ENCODE measurements at places on chromosomes 7 and 10.

DNA sequence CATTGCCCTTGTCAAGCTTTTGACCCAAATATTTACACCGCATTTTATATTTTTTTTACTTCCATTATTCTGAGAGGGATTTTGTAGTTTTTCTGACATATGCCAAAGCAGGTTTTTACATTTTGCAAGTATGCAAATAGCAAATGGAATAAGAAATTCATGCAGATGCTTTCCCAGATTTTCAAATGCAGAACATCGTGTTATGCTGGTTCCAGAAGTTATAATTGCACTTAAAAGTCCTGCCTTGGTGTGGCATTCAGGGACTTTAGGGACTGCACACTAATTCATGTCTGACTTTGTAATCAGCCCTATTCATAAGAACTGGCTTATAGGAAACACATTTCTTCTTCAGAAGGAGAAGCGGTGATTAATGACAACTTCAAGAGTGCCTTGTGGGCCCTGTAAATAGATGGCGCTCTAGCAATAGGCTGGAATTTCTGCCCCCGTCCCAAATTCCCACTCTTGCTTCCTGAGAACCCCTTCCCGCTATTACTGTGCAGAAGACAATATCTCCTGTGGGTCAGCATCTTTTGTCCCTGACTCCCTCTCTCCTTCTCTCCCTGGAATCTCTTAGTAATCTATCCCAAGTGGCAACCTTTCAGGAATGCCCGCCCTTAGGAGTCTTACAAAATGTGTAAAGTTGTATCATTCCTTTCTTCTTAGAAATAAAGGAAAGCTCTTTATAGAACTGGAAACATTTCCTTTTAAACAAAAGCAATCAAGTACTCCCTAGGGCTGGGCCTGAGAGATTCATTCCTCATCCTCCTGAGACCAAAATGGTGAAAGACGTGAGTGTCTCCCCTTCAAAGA lies 264.0 kb downstream of the INHBA start:
- no peak for DNase-seq

DNA sequence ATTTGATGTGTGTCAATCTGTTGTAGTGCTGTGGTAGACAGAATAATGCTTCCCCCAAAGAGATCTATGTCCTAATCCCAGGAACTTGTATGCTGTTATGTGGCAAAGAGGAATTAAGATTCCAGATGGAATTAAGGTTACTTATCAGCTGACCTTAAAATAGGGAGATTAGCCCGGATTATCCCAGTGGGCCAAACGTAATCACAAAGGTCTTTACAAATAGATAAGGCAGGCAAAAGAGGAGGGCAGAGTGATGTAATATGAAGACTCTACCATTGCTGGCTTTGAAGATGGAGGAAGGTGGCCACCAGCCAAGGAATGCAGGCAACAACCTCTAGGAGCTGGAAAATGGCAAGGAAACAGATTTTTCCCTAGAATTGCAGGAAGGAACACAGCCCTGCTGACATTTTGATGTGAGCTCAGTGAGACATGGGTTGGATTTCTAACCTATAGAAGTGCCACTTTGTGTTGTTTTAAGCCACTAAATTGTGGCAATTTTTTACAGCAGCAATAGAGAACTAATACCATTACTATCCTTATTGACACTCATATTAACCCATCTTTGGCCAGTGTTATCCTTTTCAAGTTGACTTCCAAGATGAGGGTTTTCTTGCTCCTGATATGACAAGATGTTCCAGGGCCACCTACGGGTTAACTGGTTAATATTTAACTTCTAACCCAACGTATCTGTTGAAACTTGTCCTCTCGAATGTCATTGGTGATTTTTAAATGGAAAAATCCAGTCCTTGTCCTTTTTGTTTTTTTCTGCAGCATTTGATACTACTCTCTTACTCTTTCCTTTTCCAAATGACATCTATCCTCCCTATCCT lies 29.3 kb downstream of the CYCS start:
- DNase-seq = no peak

DNA sequence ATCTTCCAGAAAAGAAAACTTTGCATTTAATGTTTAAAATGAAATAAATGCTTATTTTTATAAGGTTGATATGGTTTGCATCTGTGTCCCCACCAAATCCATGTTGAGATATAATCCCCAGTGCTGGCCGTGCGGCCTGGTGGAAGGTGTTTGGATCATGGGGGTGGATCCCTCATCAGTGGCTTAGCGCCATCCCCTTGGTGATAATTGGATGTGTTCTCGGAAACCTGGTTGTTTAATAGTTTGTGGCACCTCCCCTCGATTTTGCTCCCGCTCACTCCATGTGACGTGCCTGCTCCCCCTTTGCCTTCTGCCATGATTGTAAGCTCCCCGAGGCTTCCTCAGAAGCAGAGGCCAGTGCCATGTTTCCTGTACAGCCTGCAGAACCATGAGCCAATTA lies 2.4 kb upstream of the MTPAP start:
- no peak for DNase-seq

- DNase-seq = no peak
These were observed 3.9 kb downstream of the FAM241B start for GRCh38 chr10:69633673-69634635.

DNA sequence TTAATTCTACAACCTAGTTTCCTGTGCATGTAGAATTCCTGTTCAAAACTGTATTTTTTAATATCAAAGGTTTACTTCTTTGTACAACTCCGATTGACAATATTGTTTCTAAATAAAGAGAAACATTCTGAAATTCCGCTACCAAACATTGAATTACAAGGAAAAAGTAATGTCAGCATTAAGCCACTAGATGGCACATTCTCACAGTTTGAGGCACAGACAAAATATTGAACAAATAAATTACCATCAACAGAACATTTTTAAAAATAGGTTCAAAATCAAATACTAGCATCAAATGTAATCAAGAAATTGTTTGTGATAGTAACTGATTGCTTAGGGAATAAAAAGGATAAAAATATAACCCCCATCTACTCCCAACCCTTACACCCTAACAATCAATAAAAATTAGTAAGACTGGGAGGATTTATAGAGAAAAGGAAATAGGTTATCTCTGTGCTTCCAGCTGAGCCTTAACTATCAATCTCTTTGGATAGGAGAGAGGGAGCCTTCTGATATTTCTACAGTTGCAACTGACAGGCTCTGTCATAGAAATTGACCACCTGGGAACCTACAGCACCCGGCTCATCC lies 86.6 kb upstream of the C7orf33 start:
- no peak for DNase-seq

DNA sequence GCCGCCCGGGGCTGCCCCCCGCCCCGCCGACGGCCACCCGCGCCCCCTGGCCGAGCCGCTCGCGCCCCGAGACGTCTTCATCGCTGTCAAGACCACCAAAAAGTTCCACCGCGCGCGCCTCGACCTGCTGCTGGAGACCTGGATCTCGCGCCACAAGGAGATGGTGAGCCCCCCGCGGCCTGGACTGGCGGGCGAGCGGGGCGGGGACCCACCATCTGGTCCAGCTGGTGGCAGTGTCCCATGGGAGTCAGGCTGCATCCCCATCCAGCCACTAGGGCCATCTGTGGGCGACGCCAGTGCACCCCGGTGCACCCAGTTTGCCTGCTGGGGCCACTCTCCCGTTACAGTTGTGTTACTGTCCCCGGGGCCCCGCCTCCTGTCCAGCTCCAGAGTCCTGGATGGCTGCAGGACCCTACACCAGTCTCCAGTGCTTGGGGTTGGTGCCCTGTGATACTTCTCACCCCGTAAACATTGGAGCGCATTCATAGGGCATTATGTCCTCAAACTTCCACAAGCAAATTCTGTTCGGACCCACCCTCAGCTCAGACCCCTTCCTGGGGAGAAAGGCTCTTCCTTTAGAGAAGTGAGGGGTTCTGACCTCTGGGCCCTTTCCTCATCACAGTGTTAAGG lies 672 bp downstream of the LFNG start:
- no peak for DNase-seq

- DNase-seq = no peak
These were observed 109.2 kb downstream of the EPC1 start for GRCh38 chr10:32237644-32238345.

GRCh38 chr10:96834120-96834519 lies 2.0 kb downstream of the LCOR start:
- DNase-seq = no peak

GRCh38 chr7:49030221-49030620 lies 105.9 kb downstream of the CDC14C start:
- DNase-seq = no peak

DNA sequence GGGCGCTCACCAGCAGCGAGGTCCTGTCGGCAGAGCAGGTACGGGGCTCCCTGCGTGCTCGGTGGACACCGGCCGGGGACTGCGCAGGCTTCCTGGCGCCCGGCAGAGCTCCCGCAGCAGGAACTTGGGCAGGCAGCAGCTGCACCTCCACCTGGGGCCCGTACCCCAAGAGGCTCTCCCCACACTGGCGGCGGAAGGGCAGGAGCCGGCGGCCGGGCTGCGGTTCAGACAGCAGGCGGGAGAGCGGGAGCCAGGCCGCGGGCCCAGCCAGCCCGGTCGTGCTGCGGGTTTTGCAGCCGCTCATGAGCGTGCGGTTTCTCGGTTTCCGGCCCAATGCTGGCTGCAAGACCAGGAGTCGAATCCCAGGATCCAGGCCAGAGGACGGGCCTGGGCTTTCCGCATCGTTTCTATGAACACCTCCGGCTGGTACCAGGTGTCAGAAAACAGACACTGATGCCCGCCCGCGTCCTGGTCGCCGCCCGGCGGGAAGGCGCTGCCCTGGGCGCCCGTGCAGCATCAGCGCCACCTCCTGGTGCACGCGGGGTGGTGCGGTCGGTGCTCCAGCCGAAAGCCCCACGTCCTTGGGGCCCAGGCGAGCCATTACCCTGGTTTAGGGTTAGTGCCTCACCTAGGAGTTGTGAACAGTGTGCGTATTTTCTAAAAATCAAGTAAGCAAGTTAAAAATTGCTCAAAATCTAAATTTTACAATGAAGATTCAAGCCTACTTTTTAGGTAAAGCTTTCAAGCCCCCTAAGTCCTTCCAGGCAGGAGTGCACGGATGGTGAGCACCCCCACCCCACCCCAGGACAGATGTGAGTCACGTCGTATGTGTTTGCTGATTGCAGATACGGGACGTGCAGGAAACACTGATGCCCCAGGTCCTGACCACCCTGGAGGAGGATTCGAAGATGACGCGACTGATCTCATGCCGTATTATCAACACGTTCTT lies 47.4 kb upstream of the PRKAR1B start:
- DNase-seq = peak; percentile 60

DNA sequence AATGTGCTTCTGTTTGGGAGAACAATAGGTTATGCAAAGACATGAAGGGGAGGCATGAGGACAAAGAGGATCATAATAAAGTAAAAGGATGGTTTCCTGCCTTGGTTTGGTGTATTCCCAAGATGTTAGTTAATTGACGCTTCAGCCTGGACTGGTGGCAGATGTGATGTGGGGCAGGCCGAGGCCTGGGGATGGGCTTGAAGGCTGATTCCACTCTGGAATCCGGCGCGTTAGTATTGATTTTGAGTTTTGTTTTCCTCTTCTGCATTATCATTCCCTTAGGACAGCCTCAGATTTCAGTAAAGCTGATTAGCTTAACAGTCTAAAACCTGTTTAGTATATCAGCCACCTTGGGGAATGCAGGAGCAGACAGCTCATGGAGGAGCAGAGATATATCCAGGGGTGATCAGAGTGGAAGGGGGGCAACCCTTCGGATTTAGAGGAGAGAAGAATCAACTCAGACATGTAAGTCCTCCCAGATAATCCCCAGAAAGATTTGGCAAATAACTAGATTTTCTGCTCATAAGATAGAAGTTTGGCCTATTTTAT lies 159.8 kb upstream of the MTPN start:
- DNase-seq = no peak

GRCh38 chr10:27531336-27531847 lies 27.3 kb downstream of the RAB18 start:
- DNase-seq = no peak

DNA sequence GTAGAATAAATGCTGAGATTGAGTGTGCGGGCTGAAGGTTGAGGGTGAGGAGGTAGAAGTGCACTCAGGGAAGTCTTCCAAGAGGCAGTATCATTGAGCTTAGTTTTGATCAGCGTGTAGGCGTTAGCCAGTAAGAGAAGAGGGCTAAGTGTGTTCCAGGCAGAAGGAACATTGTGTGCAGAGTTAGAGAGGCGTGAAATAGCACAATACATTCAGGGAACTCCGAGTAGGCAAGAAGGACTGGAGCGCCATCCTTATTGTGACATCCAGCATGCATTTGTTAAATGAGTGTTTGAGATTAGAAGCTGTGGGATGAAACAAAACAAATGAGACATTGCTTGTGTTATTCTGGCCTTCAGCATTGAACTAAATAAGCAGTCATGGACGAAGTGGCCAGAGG lies 140.9 kb upstream of the MKLN1 start:
- no peak for DNase-seq

GRCh38 chr10:126171555-126171954 lies 216.7 kb downstream of the ADAM12 start:
- DNase-seq = no peak

DNA sequence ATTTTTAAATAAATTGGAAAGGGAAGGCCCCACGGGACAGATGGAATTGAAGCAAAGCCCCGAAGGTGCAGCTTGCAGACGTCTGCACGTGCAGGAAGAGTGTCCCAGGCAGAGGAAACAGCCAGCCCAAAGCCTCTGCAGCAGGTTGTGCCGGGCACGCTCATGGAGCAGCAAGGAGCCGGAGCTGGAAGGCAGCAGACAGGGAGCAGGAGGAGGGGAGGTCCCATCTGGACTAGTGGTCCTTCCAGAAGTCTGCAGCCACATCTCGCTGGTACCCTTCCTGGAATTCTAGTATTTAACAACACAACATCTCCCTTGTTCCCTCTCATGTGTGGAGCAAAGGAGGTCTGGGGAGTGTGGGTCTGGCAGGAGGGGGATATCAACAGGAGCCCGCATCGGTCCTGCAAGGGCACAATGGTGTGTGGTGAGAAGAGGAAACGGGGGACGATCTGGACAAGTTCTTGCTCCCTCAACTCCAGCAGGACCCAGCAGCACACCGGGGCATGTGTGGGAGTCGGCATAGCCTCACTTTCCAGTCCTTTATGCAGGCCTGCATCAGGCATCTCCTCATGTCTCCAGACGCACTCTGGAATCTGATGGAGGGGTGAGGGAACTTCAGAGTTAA lies 169.3 kb downstream of the GRID1 start:
- no peak for DNase-seq

- DNase-seq = no peak
These were observed 51.8 kb downstream of the POM121L12 start for GRCh38 chr7:53087274-53087673.

DNA sequence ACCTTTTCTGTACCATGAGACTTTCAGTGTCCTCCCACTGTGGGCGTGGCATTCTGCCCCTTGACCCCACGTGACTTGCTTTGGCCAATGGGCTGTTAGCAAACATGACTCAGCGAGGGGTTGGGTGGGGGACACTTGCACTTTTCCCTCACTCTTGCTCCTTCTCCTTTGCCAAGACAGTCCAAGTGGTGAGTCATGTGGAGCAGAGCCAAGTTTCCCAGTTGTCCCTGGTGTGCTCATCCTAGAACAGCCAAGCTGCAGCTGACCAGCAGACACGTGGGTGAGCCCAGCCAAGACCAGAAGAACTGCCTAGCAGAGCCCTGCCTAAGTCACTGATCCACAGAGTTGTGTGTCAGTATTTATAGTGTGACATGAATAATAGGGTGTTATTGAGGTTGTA lies 82.8 kb upstream of the CPXM2 start:
- no peak for DNase-seq

All from stimulated activated CD4-positive, alpha-beta T cell treated with anti-CD3 and anti-CD28 coated beads, Interleukin-12 subunit alpha, Interleukin-12 subunit beta, amount 100 ng/mL, for 48 hours (primary cell).